ENCODE measurements at places on chromosomes 7 and 10.
A peak's percentile ranks its signal among the peaks of the same experiment; 100 is the strongest.

DNA sequence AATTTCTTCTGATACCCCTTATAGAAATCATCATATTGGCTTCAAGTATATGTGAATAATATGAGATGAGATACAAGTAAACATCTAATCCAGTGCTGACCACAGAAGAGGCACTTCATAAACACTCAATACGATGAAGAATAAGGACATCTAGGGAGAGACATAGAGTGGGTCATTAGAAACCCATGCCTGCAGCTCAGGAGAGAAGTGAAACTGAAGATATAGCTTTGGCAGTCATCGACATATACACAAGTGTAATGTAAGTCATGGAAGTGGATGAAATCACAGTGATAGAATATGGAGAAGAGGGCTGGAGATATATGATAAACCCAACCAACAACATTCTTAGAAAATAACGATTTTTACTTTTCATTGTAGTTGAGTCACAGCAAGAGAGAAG is 665.0 kb downstream of the PARD3 start:
- peak; percentile 29 for DNase-seq

DNA sequence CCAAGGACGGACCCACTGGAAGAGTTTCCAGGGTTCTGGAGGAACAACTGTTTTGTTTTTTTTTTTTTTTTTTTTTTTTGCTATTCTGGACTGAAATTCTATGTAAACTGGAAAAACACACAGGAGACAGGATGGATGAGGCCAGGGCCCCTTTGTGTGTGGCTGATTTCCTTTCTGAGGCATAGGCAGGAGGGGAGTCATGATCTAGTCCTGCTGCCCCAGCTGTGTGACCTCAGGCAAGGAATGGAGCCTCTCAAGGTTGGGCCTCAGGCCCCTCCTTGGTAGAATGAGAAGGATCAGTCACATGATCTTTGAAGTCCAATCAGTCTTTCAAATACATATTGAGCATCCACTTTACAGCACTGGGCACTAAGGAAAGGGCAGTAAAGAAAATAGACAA is 87.6 kb downstream of the SH3PXD2A start:
- no peak for DNase-seq

DNA sequence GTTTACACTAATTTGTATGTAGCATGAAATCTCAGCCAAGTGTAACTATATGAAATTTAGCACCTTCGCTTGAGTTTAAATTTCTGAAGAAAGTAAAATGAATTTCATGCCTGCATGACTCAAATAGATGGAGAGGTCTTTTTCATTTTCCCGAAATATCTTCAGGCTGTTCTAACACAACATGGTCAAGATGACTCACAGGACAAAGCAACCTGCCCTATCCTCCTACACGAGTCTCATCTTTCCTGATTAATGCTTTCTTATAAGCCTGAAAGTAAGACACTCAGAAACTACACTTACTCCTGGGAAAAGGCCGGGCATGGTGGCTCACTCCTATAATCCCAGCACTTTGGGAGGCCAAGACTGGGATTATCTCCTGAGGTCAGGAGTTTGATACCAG is 41.2 kb downstream of the CH25H start:
- no peak for DNase-seq

DNA sequence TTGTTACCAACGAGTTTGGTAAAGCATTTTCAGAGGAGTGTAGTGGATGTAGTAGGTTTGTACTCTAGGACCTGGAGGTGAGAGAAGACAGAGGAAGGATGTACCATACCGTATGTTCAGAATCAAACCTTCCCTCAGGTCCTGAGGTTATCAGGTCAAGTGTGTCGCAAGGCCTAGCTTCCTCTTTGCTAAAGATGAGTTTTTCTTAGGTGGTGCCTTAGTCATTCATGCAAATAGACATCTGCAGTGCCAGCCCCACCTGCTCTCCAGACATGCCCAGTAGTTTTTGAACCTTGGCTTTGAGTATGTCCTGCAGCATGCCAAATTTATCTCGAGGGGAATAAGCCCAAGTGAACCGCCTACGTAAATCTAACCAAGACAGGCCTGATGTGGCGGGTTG is 71.3 kb downstream of the HDAC9 start:
- peak; percentile 4 for DNase-seq

DNA sequence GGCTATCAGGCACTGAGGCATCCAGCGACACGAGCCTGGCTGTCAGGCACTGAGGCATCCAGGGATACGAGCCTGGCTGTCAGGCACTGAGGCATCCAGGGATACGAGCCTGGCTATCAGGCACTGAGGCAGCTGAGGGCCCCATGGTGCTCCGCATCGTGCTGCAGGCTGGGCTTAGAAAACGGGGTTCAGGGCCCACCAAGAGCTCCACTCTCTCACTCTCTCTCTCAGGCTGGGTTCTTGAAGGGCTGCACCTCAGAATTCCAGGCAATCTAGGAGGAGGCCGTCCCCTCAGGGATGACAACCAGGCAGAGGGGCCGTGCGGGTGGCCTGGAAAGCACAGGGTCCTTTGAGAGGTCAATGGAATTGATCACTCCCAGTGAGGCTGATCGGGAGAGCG is 69.0 kb downstream of the CFAP46 start:
- DNase-seq: no peak

GRCh38 chr7:43308913-43309705 is 196.7 kb downstream of the HECW1 start:
- DNase-seq: no peak

GRCh38 chr10:89792187-89792586 is 90.8 kb downstream of the KIF20B start:
- no peak for DNase-seq

DNA sequence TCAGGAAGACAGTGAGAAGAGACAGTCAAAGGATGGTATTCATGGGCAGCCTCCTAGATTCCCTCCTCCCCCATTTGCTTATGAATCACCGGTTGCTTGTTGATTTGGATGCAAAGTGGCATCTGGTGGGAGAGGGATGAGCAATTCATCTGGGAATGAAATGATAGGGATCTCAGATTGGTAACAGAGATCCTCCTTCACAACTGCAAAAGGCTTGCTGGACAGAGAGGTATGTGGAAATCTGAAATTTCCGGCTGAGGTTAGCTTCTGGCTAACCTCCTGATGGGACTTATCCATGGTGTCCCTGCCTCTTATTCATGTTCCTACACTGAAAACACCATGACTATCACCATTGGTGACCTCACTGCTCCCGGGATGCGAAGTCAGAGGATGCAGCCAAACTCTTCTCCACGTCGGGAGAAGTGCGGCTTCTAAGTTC is 48.4 kb upstream of the PODXL start:
- no peak for DNase-seq

DNA sequence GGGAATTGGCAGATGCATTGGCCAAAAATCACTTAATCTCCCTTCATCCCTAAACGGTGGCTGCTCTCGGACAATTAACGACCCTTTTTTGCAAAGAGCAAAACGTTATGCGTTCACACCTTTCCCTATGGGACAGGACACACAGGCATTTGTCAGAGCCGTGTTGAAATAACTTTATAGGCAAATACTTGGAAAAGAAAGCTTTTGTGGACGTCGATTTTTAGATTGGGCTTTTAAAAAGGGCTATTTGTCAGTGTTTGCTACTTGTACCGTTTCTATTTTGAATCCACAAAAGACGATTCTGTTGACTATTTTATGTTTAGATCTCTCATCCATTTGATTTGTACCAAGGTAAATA is 245.6 kb downstream of the SLC25A13 start:
- DNase-seq: no peak

GRCh38 chr7:113968713-113969112 is 49.9 kb upstream of the PPP1R3A start:
- DNase-seq: no peak

DNA sequence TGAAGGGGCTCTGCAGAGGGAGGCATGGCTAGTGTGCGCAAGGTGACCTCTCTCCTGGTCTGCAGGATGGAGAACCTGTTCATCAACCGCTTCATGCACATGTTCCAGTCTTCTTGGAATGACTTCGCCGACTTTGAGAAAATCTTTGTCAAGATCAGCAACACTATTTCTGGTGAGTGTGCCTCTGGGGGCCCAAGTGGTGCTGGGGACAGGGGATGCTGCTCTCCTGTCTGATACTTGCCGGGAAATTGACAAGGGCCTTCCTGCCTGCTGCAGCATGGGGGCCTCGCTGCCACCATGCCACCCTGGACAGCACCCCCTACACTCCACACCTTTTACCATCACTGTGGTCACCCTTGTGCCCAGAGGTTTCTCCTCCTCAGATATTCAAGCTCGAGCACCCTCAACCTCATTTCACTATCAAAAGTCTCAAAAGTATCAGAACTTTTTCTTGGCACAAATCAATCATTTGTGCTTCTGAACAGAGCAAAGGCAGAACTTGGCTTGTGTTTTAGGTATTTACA is 50.0 kb downstream of the ALOX5 start:
- DNase-seq: no peak

DNA sequence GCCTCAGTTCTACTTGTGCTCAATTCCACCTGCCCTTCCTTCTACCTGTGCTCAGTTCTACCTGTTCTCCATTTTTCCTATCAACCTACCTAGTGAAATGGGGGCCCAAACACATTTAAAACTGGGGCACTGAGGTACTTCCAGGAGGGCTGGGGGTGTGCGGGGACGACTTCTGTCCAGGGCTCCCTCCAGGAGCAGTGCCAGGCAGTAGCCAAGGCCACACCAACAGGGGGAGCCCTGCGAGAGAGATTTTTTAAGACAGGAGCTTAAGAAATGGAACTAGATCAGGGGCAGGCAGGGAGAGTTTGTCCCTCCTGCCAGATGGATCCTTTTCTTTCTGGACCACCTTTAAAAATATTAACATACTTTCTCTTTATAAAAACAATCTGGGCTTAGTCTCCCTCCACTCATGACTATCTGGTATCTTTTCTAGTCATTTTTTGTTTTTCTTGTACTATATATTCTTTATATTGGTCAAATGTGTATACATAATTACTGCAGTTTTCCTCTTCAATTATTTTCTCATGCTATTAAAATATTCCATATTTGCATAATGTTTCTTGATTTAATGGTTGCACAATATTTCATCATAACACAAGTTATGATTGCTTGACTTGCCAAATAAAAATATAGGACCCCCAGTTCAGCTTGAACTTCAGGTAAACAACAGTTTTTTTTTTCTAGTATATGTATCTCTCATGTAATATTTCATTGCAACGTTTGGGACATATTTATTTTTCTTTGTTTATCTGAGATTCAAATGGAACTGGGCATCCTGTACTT is 47.3 kb upstream of the INSYN2A start:
- DNase-seq: peak; percentile 16

DNA sequence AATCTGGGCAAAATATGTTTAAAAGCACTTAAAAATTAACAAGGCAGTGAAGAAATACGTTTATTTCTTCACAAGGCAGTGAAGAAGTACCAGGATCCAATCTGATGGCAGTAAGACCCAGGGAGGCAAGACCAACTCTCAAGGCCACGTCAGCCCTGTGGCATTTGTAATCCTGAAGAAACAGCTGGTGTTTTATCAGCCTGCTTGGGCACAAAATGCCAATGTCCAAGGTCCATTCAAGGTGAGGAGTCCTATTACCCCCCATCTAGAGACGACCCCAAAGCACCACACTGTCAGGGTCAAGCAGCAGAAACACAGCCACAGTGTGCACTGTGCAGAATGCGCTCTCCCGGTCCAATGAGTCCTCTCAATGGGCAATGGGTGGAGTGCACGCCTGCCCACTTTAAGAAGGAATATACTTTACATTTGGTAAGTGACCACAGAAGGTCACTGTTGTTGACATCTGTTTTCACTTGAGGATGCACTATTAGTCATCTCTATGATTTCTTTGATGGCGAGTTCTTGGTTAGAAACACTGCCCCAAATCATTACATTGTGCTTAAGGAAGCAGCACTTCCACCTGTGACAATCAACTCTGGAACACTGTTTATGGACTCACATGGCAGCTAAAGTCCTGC is 12.8 kb downstream of the CPXM2 start:
- no peak for DNase-seq

DNA sequence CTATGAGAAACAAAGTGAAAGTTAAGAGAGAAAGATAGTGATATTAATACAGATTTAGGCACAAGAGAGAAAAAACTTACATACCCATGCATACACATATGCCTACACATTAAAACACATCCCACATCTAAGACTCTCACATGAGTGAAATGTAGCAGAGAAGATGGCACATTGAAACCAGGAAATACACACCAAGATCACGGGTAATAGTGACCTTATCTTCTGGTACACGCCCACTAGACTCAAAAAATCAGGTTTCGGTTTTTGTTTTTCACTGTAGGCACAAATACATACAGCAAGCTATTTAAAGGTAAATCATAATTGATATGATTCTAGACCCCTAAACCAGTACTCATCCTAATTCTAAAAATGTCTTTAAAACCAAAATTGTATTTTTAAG is 225.2 kb upstream of the TAC1 start:
- DNase-seq: no peak

GRCh38 chr7:119783799-119784198 is 489.2 kb upstream of the KCND2 start:
- no peak for DNase-seq

DNA sequence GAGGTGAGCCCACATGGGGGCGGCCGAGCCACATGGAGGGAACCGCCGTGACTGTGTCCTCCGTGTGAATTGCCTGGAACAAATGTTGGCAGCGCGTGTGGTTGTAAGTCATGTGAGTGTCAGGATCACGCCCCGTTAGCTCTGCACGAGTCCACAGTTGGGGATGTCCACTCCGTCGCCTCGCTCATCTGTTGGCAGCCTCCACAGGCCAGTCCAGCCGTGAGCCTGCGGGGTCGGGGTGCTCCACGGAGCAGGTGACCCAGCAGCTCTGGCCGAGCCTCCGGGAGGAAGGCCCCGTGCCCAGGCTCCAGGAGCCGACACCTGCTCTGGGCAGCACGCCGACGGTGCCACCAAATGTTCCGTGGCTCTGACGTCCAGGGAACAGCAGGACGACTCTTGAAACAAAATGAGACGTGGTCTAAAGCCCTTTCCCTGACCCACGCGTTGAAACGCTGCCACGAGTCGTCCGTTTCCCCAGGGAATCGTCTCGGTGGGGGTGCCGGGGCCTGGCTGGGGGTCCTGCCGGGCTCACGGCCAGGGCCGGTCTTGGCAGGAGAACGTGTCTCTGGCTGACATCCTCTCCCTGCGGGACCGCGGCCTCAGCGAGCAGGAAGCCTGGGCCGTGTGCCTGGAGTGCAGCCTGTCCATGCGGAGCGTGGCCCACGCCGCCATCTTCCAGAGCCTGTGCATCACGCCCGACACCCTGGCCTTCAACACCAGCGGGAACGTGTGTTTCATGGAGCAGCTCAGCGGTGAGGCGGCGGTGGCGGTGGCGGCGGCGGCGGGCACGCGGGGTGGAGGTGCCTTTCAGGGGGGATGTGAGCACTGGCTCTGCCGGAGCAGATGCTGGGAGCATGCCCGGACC is 7.0 kb downstream of the KNDC1 start:
- no peak for DNase-seq

All from MV-4-11 (cell line).